Liver (tissue), 10 donors: ENCODE measurements at places on chromosomes 12 and 14.
A peak's percentile ranks its signal among the peaks of the same experiment; 100 is the strongest.

DNA sequence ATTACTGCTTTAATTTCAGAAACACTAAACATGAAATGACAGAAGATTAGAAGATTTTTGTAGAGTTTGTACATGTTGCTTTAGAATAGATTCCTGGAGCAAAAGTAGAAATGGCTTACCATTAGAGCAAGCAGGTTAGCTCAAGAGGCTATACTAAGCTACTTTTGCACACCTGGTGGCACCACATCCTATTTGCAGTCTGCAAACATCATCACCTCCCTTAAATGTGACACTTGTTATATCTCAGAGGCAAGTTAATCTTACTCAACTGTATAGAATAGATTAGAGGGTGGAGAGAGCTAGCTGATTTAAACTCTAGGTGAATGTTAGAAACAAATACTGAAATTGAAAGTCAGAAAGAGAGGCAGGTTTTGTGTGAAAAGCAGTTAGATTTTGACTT lies 30.7 kb upstream of the OR4E1 start:
- DNase-seq, result no peak

DNA sequence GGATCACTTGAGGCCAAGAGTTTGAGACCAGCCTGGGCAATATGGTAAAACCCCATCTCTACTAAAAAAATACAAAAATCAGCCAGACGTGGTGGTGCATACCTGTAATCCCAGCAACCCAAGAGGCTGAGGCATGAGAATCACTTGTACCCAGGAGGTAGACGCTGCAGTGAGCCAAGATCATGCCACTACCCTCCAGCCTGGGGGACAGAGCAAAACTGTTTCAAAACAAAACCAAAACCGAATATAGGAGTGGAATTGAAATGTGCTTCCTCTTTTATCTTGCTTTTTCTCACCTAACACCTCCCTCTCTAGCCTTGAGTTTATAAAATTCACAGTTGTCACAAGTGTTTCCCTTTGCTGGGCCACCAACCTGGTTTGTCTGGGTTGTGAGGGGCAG lies 181.9 kb downstream of the PAH start:
- DNase-seq, result no peak

GRCh38 chr12:52250048-52250990 lies 17.3 kb downstream of the KRT7 start:
- DNase-seq, result no peak

GRCh38 chr14:93040982-93041381 lies 74.7 kb downstream of the ITPK1 start:
- no peak for DNase-seq

- no peak for DNase-seq
Observed at GRCh38 chr12:27467641-27468040, 21.1 kb downstream of the SMCO2 start.

GRCh38 chr12:98725476-98726247 lies 80.6 kb downstream of the APAF1 start:
- no peak for DNase-seq

GRCh38 chr12:65755596-65755978 lies 68.7 kb upstream of the HMGA2 start:
- no peak for DNase-seq

DNA sequence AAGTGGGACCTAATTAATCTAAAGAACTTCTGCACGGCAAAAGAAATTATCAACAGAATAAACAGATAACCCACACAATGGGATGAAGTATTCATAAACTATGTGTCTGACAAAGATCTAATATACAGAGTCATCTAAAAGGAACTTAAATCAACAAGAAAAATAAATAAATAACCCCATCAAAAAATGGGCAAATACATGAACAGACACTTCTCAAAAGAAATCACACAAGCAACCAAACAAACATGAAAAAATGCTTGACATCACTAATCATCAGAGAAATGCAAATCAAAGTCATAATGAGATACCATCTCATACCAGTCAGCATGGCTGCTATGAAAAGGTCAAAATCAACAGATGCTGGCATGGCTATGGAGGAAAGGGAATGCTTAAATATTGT lies 466.9 kb downstream of the SOX5 start:
- DNase-seq, result no peak

DNA sequence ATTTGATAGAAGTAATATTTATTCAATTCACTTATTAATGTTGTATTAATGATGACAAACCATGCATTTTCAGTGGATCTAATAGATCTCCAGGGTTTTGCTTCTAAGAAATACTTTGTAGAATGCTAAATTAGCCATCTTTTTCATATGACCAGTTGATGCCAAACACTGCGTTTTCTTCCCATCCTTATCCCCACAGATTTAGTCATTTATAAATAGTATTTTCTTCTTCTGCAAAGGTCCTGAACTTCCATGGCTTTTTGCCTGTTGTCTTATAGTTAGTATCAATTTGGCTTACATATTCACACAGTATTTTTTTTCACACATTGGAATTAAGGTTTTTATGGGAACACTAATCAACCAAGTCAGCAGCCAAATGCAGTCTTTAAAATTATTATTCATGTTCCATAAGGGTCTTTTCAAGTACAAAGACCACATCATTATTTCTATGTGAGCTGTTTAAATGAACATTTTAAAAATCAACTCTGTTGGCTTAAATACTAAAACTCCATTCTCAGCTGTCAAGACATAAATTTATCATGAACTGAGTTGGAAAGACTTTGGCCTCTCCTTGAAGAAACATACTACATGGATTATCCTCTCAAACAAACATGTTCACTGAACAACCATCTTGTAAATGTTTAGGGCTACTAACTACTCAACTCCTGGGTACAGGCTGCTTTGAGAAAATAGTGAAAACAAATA lies 1278.4 kb upstream of the FLRT2 start:
- no peak for DNase-seq

- no peak for DNase-seq
Observed at GRCh38 chr12:2118061-2118460, 65.3 kb downstream of the CACNA1C start.

DNA sequence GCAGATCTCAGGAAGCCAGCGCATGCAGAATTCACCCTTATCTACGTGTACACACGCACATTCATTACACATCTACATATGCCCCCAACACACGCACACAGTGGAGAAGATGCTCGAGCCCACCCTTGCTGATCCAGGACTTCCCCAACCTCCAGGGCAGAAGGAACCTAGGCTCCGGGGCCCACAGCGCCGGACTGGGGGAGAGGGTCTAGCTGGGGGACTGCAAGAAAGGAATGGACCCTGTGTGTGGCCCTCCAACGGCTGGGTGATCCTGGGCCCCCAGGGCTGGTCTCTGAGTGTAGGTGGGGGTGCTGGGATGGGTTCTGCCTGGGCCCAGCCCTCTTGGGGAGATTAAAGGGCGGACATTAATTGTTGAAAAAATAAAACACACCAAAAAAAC lies 128.1 kb upstream of the C14orf180 start:
- DNase-seq, result peak; percentile 8

DNA sequence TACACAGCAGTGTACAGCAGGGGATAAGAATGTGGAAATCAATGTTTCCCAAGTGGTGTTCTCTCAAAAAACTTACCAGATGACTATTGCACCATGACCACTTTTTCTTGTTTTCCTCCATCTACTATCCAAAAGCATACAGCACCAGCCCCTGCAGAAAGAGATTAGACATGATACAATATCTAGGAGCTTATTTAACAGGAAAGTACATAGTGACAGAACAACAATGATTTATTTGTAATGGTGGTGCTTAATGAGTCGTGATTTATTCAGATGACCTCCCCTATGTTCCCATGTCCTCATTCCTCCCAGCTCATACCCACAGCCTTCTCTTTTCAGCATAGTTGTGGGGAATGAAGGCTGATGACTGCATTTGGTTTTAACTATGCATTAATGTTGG lies 413.6 kb downstream of the BTG1 start:
- DNase-seq, result no peak

GRCh38 chr14:30410986-30411385 lies 148.0 kb upstream of the G2E3 start:
- no peak for DNase-seq

DNA sequence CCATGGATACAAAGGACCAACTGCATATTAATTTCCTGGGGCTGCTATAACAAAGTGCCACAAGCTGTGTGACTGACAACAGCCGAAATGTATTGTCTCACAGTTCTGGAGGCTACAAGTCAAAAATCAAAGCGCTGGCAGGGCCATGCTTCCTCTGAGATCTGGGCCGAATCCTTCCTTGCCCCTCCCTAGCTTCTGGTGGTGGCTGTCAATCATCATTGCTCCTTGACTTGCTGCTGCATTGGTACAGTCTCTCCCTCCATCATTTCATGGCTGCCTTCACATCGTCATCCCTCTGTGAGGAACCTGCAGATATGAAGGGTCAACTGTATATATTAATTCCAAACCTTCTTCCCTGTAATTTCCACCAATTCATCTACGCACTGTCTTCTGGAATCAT lies 118.3 kb downstream of the EXOC5 start:
- no peak for DNase-seq

GRCh38 chr12:64039281-64039871 lies 182.7 kb downstream of the KICS2 start:
- no peak for DNase-seq

DNA sequence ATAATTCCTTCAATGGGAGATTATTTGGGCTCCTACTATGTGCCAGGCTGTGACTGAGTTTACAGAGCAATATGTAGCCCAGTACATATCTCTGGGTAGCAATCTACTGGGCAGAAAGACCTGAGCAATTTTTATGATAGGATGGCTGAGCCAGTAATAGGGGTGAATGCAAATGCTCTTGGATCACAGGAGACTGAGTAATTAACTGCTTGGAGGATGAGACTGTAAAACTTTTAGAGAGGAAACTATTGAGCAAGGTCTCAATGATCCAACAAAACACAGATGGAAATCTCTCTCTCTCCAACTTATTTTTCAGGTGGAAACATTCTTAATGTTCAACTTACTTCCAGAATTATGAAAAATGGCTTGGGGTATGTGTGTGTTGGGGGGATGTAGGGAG lies 402.2 kb downstream of the AEBP2 start:
- no peak for DNase-seq

GRCh38 chr14:98187281-98187680 lies 1084.7 kb downstream of the BCL11B start:
- no peak for DNase-seq

- DNase-seq, result no peak
Observed at GRCh38 chr12:49187184-49187583, 1.7 kb downstream of the TUBA1A start.

DNA sequence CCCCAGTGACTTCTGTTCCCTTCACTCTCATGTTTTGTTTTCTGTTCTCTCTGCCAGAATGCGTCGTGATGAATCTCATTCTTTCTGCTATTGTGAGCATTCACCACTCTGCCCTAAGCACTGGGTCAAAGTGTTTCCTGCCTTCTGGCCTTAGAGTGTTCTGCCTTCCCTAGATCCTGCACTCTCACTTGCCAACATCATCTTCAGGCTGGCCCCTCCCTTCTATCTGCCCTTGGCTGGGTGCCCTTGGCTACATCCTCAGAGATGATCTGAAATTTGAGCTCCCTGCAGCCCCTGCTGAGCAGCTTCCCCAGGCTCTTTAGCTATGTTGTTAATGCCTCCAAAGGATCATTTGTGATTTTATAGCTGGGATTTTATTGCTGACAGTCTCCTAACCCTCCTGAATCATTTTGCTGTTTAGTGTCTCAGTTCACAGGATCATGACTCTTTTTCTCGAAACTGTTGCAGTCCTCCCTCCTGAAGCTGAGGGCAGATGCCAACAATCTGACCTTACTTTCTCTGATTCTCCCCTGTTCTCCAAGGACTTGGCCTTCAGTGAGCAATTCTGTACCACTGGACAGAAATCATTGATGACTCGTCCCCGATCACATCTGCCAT lies 4.5 kb downstream of the DHRS2 start:
- DNase-seq, result no peak

DNA sequence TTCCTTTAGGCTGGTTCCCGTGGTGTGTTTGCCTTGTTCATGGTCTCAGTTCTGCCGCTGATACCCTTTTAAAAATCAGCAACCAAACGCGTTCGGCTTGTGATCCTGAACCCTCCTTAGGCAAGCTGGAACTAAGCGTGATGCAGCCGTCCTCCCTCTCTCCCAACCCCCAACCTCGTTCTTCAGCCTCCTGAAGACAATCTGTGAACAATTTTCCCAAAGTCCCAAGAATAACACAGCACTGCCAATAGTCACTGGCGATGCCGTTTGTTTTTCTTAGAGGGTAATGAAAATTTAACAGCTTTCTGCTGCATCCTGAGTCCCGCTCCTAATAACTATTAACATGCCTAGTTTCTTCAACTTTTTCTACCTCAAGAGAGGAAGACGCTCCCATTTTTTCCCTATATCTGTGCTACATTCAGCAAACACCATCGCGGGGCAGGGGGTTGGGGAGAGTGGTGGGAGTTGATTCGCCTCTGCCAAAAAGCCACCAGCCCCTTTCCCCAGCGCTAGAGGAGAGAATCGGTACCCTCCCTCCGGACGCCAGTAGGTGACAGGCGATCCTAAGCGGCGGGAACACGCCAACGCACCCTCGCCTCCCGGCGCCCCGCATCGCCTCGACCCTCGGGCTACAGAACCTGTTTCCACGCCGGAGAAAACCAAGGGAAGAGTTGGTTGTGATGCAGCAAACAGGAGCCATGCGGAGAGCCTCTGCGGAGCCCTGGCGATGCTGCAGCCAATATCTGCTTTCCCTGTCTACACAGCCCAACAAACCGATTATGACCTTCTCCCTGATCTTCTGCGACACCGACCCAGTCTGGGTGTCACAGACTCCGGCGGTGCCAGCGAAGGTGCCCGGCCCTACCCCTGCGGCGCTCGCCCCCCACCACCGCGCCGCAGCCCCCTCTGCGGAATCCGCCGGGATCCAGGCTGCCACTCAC lies 752 bp downstream of the PRICKLE1 start:
- DNase-seq, result peak; percentile 35

DNA sequence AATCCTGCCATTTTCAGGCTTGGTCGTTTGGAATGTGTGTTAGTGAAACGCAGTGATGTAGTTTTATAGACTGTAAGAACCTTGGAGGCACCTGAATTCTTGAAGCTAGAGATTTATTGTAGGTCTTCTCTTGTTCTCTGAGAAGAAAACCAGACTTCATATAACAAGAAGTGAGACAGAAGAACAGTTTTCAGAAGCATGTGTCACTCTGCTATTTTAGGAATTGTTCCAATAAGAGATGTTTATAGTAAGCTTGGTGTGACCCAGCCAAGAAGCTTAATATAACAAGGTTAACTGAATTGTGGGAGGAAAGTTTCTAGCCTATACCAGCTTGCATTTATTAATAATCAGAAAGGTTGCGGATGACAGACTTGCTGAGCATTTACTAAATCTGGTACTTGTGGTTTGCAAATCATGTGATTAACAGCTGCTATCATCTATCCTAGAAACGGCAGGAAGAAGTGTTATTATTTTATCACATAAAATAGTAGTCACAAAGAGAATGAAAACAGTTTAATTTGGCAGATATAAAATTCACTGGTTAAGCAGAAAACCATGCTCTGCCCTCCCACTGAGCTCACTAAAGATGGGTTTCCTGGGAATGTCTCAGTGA lies 49.2 kb upstream of the BCAT1 start:
- no peak for DNase-seq

- DNase-seq, result no peak
Observed at GRCh38 chr14:58733451-58734208, 95.9 kb downstream of the DACT1 start.

GRCh38 chr12:124455336-124455735 lies 112.1 kb downstream of the NCOR2 start:
- DNase-seq, result no peak
